Bronchus fibroblast of lung (primary cell): ENCODE measurements at places on chromosomes 16 and 17. TPM values are rescaled to one million over a fixed set of nuclear protein-coding genes. Genes with fewer than 3 reads are reported as not detected.

WFDC1 gene
- 0.59 TPM in 1 of 2 replicates, not detected in the other for total RNA-seq

PRAC2 gene
- total RNA-seq: not detected in 2 replicates

CCL3 gene
- not detected in 2 replicates for total RNA-seq

TAT gene
- not detected in 2 replicates for total RNA-seq

SMTNL2 gene
- 0.15 TPM in 1 of 2 replicates, not detected in the other for total RNA-seq

NOL11 gene
- total RNA-seq: 32.4 and 32.8 TPM in 2 replicates

SMCR8 gene
- 6.5 and 7.2 TPM in 2 replicates for total RNA-seq
